CD8-positive, alpha-beta T cell (primary cell): ENCODE measurements at places on chromosomes 7 and 10.
A peak's percentile ranks its signal among the peaks of the same experiment; 100 is the strongest.

DNA sequence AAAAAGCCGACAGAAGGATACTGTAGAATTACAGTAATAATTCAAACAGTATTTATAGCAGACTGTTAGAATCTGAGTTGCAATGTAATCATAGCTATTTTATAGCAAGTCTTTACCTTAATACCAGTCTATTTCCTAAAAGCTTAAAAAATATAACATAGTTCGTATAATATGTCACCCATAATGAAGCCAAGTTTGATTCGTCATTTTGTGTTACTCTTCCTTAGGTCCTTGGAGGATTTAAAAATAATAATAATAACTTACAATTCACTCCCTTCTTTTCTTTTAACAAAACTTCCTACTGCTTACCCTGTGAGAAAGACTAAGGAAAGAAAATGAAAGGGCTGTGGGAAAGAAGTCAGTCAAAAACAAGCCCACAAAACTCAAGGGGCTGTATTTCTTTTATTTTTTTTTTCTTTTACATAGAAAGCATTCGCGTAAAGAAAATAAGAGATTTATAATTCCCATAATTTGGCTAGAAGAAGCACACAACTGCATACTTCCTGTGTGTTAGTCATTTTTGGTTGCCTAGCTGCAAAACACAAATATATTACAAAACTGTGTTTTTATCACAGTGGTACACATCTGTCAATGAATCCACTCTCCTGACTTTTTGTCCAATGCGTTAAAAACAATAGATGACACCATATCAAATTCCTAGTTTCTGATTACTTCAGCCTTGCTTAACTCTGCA is 187.2 kb upstream of the CELF2 start:
- no peak for DNase-seq

GRCh38 chr10:33612551-33612950 is 278.1 kb upstream of the NRP1 start:
- no peak for DNase-seq

GRCh38 chr10:88647061-88647615 is 17.1 kb upstream of the LIPF start:
- no peak for DNase-seq

DNA sequence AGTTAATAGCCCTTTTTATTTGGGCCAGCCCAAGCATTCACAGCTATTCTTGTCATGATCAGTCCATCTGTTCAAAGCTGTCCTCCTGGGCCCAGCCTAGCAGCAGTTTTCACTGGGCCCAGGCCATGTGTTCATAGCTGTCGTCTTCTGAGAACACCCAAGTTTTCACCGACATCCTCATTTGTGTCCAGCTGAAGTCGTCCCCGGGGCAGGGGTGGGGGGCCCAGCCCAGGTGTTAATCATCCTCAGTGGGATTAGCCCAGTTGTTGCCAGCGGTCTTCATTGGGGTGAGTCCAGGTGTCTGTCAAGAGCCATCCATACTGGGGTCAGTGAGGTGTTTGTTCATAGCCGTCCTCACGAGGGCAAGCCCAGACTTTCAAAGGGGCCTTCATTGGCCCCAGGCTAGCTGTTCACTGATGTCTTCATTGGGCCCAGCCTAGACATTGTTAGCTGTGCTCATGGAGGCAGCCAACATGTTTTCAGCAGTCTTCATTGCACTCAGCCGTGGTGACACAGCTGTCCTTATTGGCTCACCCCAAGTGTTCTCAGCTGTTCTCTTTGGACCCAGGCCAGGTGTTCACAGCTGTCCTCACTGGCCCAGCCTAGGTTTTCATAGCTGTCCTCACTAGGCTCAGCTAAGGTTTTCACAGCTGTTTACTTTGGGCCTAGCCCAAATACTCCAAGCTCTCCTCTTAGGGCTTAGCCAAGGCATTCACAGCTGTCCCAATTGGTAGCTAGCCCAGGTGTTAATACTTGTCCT is 10.0 kb downstream of the FRG2B start:
- DNase-seq: no peak

- DNase-seq: no peak
Measured at GRCh38 chr7:131506597-131506996, 49.8 kb downstream of the PODXL start.

- no peak for DNase-seq
Measured at GRCh38 chr7:140494867-140495266, 15.6 kb upstream of the MKRN1 start.

DNA sequence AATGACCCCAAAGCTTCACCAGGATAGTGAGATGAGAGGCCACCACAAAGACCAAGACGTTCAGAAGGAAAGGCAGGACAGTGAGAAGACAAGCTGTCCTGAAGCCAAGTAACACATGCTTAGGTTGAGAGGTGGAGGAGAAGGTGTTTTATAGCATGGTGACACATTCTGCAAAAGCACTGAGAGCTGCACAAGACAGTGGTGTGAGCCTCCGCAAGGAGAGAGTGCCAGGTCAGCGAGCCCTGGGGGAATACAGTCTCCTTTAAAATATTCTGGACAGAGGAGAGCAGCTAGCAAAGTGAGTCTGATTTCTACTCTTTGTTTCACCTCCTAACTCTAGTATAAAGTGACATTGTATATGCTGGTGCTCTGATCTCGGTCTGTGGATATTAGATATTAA is 68.0 kb upstream of the VKORC1L1 start:
- DNase-seq: no peak

DNA sequence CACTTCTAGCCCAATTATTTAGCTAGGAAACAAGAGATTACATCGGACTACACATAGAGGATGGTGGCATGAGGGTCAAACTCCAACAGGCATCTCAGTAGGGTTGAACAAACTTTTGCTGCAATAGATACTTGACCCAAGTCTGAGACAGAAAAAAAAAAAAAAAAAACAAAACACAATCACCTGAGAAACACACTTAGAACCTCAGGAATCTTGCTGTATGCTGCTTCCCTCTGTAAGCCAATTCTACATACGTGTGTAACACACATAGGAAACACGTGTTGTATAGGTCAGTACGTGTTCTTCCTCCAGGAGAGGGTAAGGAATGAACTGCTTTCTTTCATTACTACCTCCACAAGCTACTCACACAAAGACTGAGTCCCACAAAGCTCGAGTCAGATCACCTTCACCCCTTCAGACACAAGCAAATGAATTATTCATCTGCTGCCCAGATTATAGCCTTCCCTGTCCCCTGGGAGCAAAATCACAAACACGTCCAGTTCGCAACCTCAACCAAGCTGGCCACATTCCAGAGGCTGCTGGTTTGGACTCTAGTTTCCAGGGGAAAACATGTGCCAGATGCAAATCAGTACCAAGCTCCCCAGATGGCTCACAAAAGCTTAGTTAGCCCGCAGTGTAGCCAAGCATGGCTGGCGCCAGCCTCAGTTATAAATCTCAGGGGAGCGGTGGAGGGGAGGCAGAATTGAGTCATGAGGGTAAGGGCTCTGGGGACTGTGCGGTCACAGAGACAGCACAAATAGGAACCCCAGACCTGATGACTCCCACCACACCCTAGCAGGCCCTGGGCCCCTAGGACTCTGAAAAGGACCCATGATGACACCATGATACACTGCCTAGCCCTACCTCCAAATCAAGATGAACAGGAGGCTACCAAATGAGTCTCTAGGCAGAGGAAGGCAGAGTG is 15.1 kb downstream of the PSAP start:
- DNase-seq: peak; percentile 39

- DNase-seq: no peak
Measured at GRCh38 chr10:37643187-37643586, 214.2 kb downstream of the ZNF248 start.

DNA sequence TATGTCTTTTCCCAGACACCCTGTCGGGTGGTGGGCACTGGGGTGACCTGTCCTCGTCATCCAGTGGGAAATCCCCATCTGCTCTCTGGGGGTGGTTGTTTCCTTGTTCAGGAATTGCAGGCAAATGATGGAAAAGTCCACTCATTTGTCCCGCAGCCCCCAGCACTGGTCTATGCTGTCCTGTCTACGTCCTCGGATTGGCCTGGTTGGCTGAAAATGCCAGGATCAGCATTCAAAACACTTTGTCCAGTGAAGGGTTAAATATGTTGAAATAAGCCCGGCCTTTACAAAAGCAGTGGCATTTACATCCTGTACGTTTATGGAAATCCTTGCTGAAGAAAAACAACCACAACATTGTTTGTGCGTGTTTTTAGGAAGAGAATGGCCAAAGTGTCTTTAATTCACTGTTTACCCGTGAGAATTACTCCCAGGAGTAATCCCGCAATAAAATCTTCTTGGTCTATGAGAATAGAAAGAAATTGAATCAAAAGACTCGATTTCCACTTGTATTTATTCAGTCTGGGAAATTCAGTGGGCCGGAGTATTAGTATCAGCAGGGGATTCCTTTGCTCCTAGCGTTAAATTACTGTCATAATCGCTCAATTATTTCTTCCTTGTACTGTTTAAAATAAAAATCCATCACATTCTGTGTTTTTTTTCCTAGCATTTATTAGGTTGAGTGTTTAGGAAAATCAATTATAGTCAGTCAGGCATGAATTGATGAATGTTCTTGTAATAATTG is 116.8 kb upstream of the SH2B2 start:
- DNase-seq: no peak

DNA sequence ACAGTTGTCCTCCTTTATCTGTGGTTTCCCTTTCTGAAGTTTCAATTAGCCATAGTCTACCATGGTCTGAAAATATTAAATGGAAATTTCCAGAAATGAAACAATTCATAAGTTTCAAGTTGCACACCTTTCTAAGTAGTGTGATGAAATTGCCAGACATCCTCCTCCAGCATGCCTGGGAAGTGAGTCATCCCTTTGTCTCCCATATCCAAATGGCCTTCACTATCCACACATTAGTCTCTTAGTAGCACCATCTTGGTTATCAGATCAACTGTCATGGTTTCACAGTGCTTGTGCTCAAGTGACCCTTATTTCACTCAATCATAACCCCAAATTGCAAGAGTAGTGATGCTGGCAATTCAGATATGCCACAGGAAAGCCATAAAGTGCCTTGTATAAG is 83.4 kb upstream of the PPP1R9A start:
- no peak for DNase-seq

DNA sequence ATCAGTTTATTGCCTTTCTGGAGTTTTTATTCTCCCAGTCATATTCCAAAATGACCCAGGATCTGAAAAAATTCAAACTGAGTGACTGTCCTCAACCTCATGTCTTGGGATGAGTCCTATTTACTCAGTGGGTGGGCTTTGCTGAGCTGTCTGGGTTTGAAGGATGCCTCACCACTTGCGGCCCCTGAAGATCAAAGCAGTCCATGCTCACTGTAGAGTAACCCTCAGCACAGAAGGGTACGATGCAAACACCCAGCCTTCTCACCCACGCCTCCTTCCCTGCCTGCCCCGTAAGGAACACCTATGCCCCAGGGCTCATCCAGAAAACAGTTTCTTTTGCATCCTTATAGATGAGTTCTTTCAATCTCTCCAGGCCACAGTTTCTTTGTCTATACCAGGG is 42.2 kb upstream of the GRB10 start:
- no peak for DNase-seq

DNA sequence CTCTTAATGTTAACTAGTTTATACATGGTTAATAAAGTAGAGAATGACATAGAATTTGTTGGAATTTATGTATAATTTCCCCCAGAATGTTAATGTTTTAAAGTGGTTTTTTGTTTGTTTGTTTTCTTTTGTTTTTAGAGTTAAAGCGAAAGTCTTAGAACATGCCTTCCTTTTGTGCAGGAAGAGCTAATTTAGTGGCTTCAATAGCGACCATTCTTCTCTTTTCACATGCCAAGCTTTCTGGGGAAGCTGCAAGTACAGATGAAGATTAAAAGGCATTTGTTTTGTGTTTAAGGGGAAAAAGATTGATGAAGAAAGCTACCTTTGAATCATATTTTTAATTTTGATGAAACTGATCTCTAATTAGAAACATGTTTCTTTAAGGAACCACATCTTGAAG is 256.3 kb upstream of the CSTF2T start:
- DNase-seq: no peak

DNA sequence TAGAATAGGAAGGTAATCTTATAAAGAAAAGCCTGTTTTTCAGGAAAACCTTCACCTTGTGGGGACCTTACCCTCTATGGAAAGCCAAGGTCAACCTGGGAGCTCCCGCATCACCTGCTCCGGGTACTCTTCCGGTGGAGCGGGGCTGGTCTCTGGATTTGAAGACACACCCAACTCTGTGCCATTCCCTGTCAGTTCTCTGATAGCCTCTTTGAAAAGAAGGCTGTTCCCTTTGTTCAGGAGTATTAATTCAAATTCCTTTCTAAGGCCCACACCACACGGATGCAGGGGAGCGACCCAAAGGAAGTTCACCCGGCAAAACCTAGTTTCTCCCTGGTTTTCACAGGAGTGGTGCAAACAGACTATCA is 10.7 kb downstream of the CTBP2 start:
- DNase-seq: no peak

DNA sequence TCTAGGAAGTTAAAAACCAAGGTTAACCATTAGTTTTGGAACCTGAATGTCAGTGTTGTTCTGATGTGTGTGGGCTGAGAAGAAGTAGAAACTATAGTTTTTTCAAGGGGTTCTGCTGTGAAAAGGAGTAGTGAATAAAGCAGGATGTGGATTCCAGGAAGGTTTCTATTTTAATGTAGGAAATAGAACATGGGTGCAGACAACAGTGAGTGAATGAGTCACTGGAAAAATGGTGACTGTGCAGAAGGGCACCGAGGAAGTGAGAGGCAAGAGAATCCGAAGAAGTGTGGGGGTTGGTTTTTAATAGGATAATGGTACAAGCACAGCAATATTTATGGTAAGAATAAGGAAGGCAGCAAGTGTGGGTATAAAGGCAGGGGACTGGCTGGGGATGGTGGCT is 120.4 kb downstream of the ARHGAP21 start:
- DNase-seq: no peak

DNA sequence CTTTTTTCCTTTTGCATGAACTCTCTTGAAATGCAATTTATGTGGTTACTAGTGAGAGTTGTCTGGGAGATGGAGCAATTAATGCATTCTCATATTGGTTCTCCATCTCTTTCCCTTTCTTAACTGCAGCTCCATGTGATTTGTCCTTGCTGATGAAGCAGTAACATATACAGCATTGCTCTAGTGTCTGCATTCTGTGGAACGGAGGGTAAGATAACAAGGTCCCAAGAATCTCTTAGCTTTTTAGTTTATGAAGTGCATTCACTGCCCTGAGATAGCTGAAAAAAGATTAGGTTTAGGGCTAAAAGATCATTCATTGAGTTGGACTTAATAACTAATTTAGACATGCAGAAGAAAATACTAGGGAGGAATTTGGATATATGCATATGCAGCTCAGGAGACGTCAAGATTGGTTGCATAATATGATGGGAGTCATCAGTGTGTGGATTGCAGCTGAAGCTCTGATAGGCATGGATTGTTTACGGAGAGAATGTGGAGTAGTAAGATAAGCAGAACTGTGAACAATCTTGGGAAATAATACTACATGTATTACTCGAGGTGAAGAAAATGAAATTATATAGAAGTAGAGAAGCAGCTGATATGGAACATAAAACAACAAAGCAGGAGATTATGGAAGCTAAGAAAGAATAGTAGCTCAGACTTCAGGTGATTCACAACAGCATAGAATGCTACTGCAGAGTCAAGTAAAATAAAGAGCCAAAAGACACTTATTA is 404.7 kb downstream of the ARL4A start:
- no peak for DNase-seq

DNA sequence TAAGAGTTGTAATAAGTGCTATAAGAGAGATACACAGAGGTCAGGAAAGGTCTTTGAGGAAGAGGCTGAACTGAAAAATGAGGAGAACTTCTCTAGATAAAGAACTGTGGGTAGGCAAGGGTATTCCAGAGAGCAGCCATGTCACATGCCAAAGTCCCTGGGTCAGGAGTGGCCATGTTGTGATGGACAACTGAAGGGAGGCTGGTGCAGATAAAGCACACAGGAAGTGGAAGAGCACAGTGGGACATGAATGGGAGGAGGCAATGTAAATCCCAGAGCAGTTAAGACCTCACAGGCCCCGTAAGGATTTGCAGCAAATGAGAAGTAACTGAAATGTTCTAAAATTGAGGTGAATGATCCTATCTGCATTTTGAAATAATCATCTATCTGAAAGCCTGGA is 37.2 kb downstream of the IMMP2L start:
- no peak for DNase-seq
